ENCODE measurements at places on chromosomes 5 and 9.

GRCh38 chr9:6410633-6411032, 2.4 kb upstream of the UHRF2 start:
- DNase-seq: no peak

- no peak for DNase-seq
Observed at GRCh38 chr5:168214071-168214470, 77.4 kb upstream of the WWC1 start.

- DNase-seq: no peak
Observed at GRCh38 chr5:79745255-79745654, 55.6 kb downstream of the CMYA5 start.

DNA sequence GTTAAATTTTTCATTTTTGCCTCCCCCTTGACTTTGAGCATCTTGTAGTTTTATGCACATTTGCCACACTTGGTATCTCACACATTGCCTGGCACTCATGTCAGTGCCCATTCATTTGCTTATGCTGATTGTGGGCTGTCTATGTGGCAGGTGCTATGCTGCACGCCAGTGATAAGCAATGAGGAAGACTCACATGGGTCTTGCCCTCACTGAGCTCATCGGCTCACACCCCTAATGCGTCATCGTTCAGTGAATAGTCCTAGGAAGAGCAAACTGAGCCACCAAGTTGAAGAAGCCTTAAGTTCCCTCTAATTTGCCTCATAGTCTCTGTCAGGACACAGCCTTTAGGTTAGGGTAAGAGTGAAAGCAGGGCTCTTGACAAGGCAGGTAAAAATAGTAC, 209.4 kb upstream of the IL12B start:
- no peak for DNase-seq

- no peak for DNase-seq
Observed at GRCh38 chr5:33120671-33121070, 320.1 kb upstream of the TARS1 start.

GRCh38 chr5:143431789-143432188, 28.3 kb upstream of the NR3C1 start:
- no peak for DNase-seq

DNA sequence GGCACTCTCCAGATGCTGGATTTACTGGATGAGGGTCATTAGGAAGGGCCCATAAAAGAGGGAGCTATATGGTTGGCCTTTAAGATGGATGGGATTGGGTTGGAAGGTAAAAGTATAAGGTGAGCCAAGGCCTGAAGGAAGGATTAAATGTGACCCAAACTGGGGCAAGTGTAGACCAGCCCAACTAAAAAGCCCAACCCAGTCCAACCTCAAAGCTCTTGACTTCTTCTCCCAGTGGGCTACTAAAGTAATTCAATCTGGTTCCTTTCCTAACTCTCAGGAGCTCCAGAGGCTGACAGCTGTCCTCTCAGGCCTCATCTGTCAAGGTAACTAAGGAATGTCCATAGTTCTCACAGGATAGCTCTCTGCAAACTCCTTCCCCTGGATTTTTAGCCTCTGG, 122.2 kb upstream of the EFNA5 start:
- no peak for DNase-seq

DNA sequence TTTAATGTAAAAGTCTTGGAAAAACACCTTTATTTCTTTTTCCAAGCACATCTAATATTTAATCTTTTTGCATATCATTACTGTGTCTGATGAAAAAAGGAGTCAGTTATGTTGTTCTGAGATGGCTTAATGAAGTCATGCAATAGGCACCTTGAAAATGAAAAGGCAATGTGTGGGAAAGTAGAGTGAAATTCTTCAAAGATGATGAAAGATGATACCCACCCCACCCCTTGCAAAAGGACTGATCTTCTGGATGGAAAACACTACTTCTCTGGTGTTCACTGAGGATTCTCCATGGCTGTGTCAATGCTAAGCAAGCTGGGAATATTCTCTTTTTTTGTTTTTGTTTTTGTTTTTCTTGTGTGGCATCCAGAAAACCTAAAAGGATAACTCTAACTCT, 47.9 kb upstream of the TRPC7 start:
- no peak for DNase-seq

- DNase-seq: no peak
Observed at GRCh38 chr5:81756016-81756415, 5.1 kb upstream of the SSBP2 start.

GRCh38 chr5:103475629-103476240, 86.9 kb downstream of the NUDT12 start:
- no peak for DNase-seq

GRCh38 chr5:168337361-168337760, 45.9 kb downstream of the WWC1 start:
- no peak for DNase-seq

GRCh38 chr9:16524078-16524477, 346.4 kb downstream of the BNC2 start:
- DNase-seq: no peak
